Heart right ventricle (tissue), 16 donors: ENCODE measurements at places on chromosomes 5 and 9. TPM values are rescaled to one million over a fixed set of nuclear protein-coding genes. Genes with fewer than 3 reads are reported as not detected.

Gene LHX3
- not detected for total RNA-seq

Gene PCDHA6
- total RNA-seq, result 0.18 TPM

Gene DNAH5
- total RNA-seq, result not detected

Gene DAB2IP
- 71.1 TPM for total RNA-seq

Gene PSD2
- not detected for total RNA-seq

GRCh38 chr5:151383011-151383410, 35.7 kb upstream of the SLC36A2 start:
- no peak overlapping the region for H3K4me3 ChIP-seq
- peaks cover 7% of the 10 kb centered on the region for H3K27me3 ChIP-seq
- no peaks in the 10 kb centered on the region for H3K36me3 ChIP-seq
- no peak for DNase-seq
- H3K4me1 ChIP-seq, result no peaks in the 10 kb centered on the region

GRCh38 chr5:95219411-95219810, 65.5 kb downstream of the MCTP1 start:
- H3K27me3 ChIP-seq, result no peaks in the 10 kb centered on the region
- H3K4me1 ChIP-seq, result no peaks in the 10 kb centered on the region
- no peak for DNase-seq

DNA sequence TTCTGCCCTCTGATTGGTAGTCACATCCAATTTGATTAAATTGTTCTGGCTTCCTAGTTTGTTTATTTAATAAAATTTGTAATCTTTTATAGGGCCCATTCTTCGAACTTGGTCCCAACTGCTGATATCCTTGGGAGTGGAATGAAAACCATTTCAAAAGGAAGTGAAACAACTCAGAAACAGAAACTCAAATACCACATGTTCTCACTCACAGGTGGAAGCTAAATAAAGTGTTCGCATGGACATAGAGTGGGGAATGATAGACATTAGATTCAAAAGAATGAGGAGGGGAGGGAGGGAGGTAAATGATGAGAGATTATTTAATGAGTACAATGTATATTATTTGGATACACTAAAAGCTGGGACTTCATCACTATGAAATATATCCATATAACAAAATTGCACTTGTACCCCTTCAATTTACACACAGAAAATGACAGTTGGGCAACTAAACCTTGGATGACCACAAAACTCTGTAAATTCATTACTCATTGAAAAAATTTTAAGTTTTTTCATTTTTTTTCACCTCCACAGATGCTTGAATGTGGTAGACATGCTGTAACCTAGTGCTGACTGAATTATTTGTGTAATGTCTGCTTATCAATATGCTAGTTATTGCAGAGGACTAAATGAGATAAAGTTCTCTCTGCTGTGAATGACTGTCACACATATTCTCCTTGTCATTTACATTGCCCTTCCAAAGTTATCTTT, 16.0 kb downstream of the ATP10B start:
- no peak overlapping the region for H3K4me3 ChIP-seq
- H3K27ac ChIP-seq, result no peak overlapping the region
- no peak for DNase-seq
- no peaks in the 10 kb centered on the region for H3K4me1 ChIP-seq

- H3K4me3 ChIP-seq, result no peak overlapping the region
- no peak for DNase-seq
- no peak overlapping the region for H3K27ac ChIP-seq
Observed at GRCh38 chr5:15995341-15996052, 184.1 kb downstream of the MARCHF11 start.

- DNase-seq, result peak; percentile 55
- no peak overlapping the region for H3K4me3 ChIP-seq
- H3K27ac ChIP-seq, result no peak overlapping the region
- peaks cover 11% of the 10 kb centered on the region for H3K36me3 ChIP-seq
- H3K27me3 ChIP-seq, result no peaks in the 10 kb centered on the region
Observed at GRCh38 chr5:36683821-36684434, 77.5 kb downstream of the SLC1A3 start.

DNA sequence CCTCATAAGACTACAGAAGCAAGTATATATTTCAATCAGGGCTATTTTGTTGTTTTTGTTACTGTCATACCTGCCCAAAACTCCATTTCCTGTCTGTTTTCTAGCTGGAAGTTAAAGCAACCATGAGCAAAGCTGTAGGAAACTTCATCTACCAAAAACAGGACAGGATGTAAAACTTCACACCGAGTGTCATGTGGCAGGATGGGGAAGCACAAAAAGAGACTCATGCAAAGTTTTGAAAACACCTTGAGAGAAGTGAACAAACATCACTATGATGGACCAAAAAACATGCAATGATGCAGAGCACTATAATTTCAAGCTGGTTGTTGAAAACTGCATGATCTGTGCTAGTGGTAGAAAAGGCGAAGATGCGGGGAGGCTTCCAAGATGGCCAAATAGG, 6.3 kb upstream of the GZMA start:
- no peak for DNase-seq
- H3K36me3 ChIP-seq, result no peaks in the 10 kb centered on the region
- no peak overlapping the region for H3K4me3 ChIP-seq
- H3K27me3 ChIP-seq, result no peaks in the 10 kb centered on the region

- no peak overlapping the region for H3K4me3 ChIP-seq
- DNase-seq, result no peak
- H3K27ac ChIP-seq, result no peak overlapping the region
Observed at GRCh38 chr9:36341936-36342577, 58.0 kb downstream of the RNF38 start.
